Immature natural killer cell (primary cell): ENCODE measurements at places on chromosomes 1 and 21. TPM values are rescaled to one million over a fixed set of nuclear protein-coding genes. Genes with fewer than 3 reads are reported as not detected.
A peak's percentile ranks its signal among the peaks of the same experiment; 100 is the strongest.

GRCh38 chr1:2433196-2433595 is 20.8 kb upstream of the PEX10 start:
- DNase-seq, result no peak

GRCh38 chr1:25821630-25822091 is 1.9 kb downstream of the MTFR1L start:
- DNase-seq, result no peak

GRCh38 chr1:20787840-20788795 is 1.0 kb upstream of the HP1BP3 start:
- DNase-seq, result no peak

DNA sequence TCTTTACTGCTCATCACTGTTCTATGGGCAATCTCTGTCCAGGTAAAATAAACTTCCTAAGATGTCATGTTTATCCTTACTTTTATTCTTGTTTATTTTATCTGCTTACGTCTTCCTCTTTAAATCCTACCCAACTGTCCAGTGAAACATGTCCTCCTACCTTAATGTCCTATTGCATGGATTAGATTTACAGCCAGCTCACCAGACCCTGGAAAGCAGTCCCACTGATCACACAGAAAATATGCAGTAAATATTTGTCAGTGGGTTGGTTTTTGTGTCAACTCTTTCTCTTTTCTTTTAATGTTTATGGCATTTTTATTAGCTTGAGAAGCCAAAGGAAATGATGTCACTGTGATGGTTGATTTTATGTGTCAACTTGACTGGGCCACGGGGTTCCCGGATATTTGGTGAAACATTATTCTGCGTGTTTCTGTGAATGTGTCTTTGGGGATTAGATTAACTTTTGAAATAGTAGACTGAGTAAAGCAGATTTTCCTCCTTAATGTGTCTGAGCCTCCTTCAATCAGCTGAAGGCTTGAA is 258.3 kb downstream of the SRGAP2C start:
- DNase-seq, result no peak

- no peak for DNase-seq
Measured at GRCh38 chr1:213136190-213136917, 85.3 kb downstream of the RPS6KC1 start.

- DNase-seq, result no peak
Measured at GRCh38 chr1:204498981-204499380, 4.4 kb upstream of the PIK3C2B start.

- DNase-seq, result peak; percentile 47
Measured at GRCh38 chr1:46301808-46302640, 1.4 kb downstream of the LRRC41 start.

DNA sequence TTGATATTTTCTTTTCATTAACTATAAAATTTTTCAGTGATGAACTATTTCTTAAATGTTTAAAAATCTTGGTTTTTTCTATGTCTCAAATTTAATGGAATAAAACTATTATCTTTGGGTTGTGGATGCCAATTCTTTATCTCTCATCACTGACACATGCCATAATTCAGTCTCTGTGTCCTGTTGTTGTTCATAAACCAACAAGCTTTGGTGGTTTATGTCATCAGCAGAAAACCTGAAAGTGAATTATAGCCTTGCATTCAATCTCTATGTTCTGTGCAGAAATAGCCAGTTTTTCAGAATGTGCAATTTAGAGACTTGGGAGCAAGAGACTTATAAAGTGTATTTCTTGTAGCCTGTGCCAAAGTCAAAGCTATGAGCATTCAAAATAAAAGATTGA is 462.6 kb upstream of the ADGRL4 start:
- DNase-seq, result no peak

GRCh38 chr1:233613252-233614172 is at the start of gene KCNK1:
TSS of gene KCNK1 (plus strand) at chr1:233614106. CDS start at chr1:233614172, 66 bp downstream.
- no peak for DNase-seq

DNA sequence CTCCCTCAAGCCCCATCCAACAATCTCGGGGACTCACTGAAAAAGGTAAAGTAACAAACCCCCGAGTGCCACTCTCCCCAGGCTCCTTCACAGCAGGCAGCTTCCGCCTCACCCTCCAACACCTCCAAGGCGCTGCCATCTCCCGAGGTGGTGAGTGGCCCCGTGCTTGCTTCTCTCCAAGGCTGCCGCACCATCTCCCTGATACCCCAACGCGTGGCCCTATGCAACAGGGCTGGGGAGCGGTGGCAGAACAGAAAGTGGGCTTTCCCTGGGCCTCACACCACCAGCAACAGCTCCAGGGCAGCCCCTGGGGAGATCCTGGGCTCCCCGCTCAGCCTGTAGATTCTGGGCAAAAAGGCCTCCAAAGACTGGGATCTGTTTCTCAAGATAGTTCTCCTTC is 105.1 kb downstream of the RAVER2 start:
- no peak for DNase-seq

GRCh38 chr1:61370177-61370912 is 288.0 kb downstream of the NFIA start:
- DNase-seq, result no peak

- DNase-seq, result no peak
Measured at GRCh38 chr1:218851586-218851985, 322.1 kb upstream of the LYPLAL1 start.

- DNase-seq, result no peak
Measured at GRCh38 chr1:24939675-24940193, 9.7 kb upstream of the RUNX3 start.

- DNase-seq, result no peak
Measured at GRCh38 chr21:19420565-19420964, 1017.0 kb upstream of the TMPRSS15 start.

DNA sequence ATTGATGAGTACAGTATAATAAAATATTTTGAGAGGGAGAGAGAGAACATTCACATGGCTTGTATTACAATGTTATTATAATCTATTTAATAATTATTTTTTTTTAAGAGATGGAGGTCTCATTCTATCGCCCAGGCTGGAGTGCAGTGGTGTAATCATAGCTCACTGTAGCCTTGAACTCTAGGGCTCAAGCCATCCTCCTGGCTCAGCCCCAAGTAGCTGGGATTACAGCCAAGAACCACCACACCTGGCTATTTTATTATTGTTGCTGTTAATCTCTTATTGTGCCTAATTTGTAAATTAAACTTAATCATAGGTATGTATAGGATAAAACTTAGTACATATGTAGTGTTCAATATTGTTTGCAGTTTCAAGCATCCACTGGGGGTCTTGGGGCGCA is 57.8 kb downstream of the HS2ST1 start:
- no peak for DNase-seq

DNA sequence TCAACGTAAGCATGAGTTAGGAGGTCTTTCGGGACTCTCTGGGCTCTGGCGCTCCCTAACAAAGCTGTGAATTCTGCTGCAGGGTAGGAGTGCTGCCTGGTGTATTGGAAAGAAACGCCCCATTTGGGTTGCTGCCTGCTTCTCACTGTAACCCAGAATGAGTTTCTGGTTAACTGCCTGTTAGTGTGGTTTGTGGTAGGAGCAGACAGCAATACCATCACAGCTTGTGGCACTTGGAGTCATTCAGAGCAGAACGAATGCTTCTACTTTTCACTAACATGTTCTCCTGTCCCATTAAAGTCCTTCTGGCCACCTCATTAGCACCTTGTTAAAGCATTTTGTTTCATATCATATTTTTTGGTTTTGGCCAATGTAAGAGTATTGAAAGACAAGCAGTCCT is 18.1 kb downstream of the MAP3K7CL start:
- DNase-seq, result peak; percentile 9

DNA sequence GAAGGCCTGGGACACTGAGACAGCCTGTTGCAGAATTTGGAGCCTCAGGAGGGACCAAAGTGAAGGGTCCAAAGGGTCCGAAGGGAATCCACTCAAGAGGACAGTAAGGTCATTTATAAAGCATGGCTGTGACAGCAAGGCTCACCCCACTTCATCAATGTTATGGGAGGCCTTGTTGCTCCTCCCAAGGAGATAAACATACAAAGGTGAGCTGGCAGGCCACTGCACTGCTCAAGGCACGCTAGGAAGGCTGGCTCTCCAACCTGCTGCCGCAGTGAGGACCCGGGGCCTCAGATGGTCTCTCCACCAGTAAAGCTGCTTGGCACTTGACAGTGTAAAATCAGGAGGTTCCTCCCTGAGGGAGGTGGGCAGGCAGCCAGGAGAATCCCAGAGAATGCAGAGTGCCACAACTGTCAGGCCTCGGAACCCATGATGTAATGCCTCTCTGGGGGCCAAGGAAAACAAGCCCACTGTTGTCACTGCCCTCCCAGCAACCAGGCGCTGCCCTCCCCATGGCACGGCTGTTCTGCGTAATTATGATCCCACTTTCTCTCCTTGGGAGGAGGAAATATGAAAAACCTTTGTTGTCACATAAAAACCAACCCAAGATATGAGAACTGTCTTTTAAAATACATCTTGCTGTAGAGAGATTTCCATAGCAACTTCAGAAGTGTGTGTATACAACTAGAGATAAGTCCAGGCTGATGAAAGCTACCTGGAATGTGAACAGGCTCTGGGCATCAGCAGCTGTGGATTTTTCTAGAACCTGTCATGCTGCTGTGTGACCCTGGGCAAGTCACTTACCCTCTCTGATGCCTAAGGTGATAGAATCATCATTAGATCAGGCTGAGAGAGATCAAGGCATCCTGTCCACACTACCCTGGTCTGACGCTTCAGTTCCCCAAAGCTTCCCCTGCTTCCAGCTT is 102.5 kb downstream of the KCNN3 start:
- no peak for DNase-seq

DNA sequence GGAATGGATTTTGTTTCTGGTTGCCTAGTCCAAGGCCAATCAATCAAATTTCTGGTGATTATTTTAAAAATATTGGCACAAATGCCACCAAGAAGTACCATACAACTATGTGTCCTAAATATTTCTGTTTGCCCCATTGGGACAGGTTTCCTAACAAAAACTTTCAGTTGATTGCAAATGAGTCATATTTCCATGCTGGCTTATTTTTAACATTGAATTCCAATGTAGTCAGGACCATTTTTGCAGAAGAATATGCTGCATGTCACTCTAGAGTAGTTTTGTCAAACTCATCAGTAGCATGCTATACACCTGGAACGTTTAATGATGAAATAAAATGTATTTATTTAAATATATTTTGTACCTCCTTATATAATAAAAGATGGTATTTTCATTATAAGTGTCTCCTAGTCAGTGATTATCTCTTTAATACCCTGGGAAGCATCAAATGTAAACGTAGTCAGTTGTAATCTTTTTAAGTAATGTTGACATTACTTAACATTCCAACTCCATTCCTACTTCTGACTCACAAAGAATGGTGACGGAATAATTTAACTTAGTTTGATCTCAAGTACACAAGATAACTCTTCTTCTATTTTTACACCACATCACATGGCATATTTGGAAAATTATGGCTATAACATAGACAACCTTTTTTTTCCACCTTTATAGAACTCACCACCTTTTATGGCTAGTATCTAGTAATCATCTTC is 39.0 kb upstream of the USH2A start:
- DNase-seq, result no peak

DNA sequence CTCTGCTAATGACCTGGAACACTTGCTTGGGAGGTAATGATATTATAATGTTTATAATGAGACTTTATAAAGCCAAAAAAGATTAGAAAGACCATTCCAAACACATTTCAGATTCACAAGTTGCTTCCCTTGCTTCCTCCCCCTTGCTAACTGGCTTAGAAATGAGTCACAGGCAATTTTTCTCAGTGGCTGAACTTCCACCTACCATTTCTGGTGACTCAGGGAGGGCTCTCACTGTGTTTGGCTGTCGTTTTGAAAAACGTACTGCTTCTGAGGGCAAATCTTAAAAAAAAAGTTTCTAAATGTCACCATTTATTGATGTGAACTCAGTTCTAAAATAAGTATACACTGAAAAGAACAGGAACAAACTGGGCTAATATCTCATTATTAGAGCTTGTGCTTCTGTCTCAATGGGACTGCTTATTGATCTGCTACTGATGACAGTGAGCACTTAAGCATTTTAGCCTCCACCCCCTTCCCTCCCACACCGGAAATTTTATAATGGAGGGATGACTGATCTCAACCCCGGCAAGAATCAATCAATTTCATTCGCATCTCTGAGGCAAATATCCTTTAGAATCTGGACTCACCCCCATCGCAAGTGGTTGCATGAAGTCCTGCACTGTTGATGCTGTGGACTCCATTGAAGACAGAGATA is 278.3 kb downstream of the KCTD3 start:
- DNase-seq, result no peak

- no peak for DNase-seq
Measured at GRCh38 chr1:240426051-240426450, 185.9 kb downstream of the GREM2 start.

DNA sequence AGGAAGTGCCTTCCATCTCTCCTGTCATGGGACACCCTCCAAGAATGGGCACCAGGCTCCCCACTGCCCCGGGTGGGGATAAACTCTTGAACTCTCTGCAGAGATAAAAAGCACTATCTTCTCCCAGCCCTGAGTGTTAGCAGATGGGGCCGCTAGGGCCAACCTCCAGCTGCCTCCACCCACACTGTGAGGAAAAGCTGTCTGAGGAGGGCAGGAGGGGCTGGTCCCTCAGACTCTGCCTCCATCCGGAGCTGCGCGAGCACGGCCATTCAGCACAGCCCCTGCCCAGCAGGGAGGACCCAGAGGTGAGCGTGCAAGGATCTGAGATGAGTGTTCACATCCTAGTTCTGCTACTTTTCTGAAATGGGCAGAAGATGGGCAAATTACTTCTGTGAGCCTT is 51.8 kb upstream of the TRABD2B start:
- DNase-seq, result no peak

- no peak for DNase-seq
Measured at GRCh38 chr1:197837911-197838310, 62.6 kb upstream of the DENND1B start.

DNA sequence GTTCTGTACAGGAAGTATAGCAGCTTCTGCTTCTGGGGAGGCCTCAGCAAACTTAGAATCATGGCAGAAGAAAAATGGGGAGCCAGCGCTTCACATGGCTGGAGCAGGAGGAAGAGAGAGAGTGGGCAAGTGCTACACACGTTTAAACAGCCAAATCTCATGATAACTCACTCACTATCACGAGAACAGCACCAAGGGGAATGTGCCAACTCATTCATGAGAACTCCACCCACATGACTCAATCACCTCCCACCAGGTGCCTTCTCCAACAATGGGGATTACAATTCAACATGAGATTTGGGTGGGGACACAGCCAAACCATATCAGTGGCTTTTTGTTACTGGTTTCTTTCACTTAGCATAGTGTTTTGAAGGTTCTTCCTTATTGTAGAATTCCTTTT is 138.6 kb downstream of the SYT14 start:
- DNase-seq, result no peak

Gene CFAP74
- polyA plus RNA-seq, result not detected

Gene TAS1R2
- polyA plus RNA-seq, result not detected

Gene LRRC3
- not detected for polyA plus RNA-seq

Gene CELA3A
- not detected for polyA plus RNA-seq

Gene SPRR4
- polyA plus RNA-seq, result not detected

Gene KIAA0319L
- polyA plus RNA-seq, result 19.1 TPM

Gene KRTAP6-2
- polyA plus RNA-seq, result not detected

Gene LCE1E
- polyA plus RNA-seq, result not detected

Gene SPRR3
- not detected for polyA plus RNA-seq

Gene RAP1GAP
- polyA plus RNA-seq, result not detected
